ENCODE measurements at places on chromosomes 7 and 10. TPM values are rescaled to one million over a fixed set of nuclear protein-coding genes. Genes with fewer than 3 reads are reported as not detected.

CNPY1 gene
- total RNA-seq: not detected

DNA sequence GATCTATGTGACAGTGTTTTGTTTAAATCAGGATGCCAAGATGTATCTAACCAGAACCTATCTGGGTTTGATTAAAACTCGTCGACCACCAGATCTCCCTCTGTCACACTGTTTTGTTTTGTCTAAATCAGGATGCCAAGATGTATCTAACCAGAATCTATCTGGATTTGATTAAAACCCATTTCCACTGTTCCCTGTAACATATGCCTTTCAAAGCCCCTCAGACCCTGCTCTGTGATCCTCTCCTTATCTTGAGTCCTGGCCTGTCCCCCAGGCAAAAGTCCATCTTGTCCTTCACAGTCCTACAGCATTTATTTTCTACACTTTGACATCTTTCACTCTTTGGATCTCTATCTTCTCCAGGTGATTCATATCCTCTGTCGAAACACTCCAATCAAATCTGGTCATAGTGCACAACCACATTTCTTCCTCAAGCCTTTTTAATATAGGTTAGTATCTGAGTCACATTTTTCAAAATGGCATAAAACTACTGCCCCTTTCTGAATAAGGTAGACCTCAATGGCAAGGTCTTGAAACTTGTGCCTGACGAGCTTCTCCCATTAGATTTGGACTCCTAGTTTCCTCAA lies 32.5 kb downstream of the ERLIN1 start:
- H3K36me3 ChIP-seq: peaks cover 54% of the 10 kb centered on the region
- no peaks in the 10 kb centered on the region for H3K27me3 ChIP-seq
- H3K27ac ChIP-seq: no peak overlapping the region
- no peak overlapping the region for H3K4me3 ChIP-seq

LEP gene
- not detected for total RNA-seq

DNA sequence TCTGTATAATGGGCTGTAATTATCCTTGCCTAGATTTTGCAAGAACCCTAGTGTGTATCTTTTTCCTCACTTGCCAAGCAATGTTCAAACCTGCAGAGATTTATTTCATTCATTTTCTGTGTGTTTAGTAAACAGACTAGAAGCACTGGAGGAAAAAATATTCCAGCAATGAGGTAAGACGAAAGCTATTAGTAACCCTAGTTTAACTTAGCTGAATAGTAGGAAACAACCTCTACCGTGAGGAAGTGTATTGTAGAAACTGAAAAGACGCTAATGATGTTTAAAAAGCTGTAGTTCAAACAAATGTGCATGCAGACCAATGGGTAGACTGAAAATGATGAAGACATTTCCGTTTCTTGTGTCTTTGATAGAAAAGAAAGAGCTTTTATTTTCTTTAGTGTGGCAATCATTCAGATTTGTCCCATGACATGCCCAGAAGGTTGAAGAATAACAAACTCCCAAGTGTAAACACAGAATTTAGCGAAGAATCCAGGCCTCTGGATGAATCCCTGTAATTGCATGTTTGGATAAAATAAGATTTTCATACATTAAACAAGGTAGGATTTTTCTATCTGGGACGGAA lies 20.7 kb downstream of the CAV1 start:
- H3K4me3 ChIP-seq: no peak overlapping the region
- no peaks in the 10 kb centered on the region for H3K27me3 ChIP-seq
- H3K4me1 ChIP-seq: no peaks in the 10 kb centered on the region
- H3K36me3 ChIP-seq: no peaks in the 10 kb centered on the region

SEC31B gene
- 6.6 TPM for total RNA-seq

- no peak for DNase-seq
- no peaks in the 10 kb centered on the region for H3K4me1 ChIP-seq
- H3K4me3 ChIP-seq: no peak overlapping the region
- no peaks in the 10 kb centered on the region for H3K27me3 ChIP-seq
- no peak overlapping the region for H3K27ac ChIP-seq
- peaks cover 6% of the 10 kb centered on the region for H3K36me3 ChIP-seq
Observed at GRCh38 chr7:34121366-34121765, 216.0 kb downstream of the BMPER start.

PRSS2 gene
- not detected for total RNA-seq

NEBL gene
- 20.4 TPM for total RNA-seq

CUBN gene
- 0.26 TPM for total RNA-seq

UNCX gene
- not detected for total RNA-seq

- H3K27ac ChIP-seq: no peak overlapping the region
- DNase-seq: no peak
- H3K36me3 ChIP-seq: no peaks in the 10 kb centered on the region
- H3K4me1 ChIP-seq: no peaks in the 10 kb centered on the region
- H3K27me3 ChIP-seq: no peaks in the 10 kb centered on the region
- peak overlapping the region; percentile 96 for H3K4me3 ChIP-seq
Observed at GRCh38 chr10:69179089-69179742, 818 bp upstream of the SUPV3L1 start.

CPXM2 gene
- total RNA-seq: 1.9 TPM

VWA2 gene
- 1.6 TPM for total RNA-seq

DIP2C gene
- total RNA-seq: 7.6 TPM

ITGB8 gene
- 7.1 TPM for total RNA-seq

DNA sequence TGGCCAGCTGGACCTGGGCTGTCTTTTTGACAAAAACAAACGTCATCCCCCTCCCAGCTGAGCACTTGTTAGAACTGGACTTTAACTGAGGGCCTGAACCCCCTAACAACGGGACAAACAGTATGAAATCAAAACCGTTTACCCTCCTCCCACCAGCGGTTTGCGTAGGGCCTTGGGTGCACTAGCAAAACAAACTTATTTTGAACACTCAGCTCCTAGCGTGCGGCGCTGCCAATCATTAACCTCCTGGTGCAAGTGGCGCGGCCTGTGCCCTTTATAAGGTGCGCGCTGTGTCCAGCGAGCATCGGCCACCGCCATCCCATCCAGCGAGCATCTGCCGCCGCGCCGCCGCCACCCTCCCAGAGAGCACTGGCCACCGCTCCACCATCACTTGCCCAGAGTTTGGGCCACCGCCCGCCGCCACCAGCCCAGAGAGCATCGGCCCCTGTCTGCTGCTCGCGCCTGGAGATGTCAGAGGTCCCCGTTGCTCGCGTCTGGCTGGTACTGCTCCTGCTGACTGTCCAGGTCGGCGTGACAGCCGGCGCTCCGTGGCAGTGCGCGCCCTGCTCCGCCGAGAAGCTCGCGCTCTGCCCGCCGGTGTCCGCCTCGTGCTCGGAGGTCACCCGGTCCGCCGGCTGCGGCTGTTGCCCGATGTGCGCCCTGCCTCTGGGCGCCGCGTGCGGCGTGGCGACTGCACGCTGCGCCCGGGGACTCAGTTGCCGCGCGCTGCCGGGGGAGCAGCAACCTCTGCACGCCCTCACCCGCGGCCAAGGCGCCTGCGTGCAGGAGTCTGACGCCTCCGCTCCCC lies at the start of gene IGFBP1:
Gene IGFBP1 (plus strand): TSS at position 304 of the 808 bp plus-strand sequence. CDS start 165 bp downstream, at position 469.
- peaks cover 3% of the 10 kb centered on the region for H3K4me1 ChIP-seq
- peak; percentile 45 for DNase-seq
- H3K4me3 ChIP-seq: peak within 1 kb of the TSS; percentile 68
- no peaks in the 10 kb centered on the region for H3K36me3 ChIP-seq
- no peak within 1 kb of the TSS for H3K27ac ChIP-seq

PAX4 gene
- total RNA-seq: not detected

DNA sequence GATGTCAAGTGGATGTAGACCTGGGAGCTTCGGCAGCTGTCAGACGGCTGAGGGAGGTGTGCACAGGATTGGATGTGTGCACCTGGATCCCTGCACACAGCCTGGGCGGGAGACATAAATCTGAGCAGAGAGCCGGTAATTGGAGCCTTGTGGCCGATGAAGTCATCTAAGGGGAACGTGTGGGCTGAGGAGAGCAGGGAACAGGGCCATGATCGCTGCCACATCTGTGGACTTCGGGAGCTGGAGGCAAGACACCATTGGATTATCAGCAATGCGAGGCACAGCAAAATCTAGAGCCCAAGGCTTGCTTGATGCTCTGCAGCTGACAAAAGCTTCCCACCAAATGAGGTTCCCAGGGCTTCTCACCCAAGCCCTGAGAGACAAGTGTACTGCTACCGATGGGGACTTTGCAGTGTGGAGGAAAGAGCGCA lies 147.7 kb downstream of the PTPN20 start:
- no peak for DNase-seq
- H3K4me3 ChIP-seq: no peak overlapping the region
- no peaks in the 10 kb centered on the region for H3K27me3 ChIP-seq

CPN1 gene
- total RNA-seq: not detected

DNA sequence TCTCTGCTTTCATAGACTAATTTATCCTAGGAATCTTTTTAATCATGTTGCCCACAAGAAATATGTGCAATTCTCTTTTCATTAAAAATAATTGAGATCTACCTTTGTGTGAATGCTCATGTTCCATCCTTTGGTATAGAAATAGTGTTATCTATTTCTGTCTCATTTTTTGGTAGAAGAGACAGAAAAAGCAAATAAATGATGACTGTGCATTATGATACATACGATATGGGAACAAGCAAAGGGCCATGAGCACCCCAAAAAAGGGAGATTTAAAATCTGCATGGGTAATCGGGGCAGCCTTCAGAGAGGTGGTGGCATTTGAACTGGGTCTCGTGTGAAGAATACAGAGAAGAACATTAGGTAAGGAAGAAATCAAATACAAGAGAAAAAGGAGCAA lies 1197.5 kb upstream of the AUTS2 start:
- H3K4me3 ChIP-seq: no peak overlapping the region
- no peaks in the 10 kb centered on the region for H3K27me3 ChIP-seq
- no peak for DNase-seq
- H3K4me1 ChIP-seq: no peaks in the 10 kb centered on the region
